Thyroid gland (tissue), 4 donors: ENCODE measurements at places on chromosomes 4 and X. TPM values are rescaled to one million over a fixed set of nuclear protein-coding genes. Genes with fewer than 3 reads are reported as not detected.
A peak's percentile ranks its signal among the peaks of the same experiment; 100 is the strongest.

The CENPVL2 gene
- total RNA-seq, result not detected

The LRP2BP gene
- 3.1 TPM for total RNA-seq

The ZCCHC18 gene
- total RNA-seq, result not detected

The RAB39B gene
- 4.3 TPM for total RNA-seq

The DNAAF6 gene
- not detected for total RNA-seq

The ENPEP gene
- 6.6 TPM for total RNA-seq

DNA sequence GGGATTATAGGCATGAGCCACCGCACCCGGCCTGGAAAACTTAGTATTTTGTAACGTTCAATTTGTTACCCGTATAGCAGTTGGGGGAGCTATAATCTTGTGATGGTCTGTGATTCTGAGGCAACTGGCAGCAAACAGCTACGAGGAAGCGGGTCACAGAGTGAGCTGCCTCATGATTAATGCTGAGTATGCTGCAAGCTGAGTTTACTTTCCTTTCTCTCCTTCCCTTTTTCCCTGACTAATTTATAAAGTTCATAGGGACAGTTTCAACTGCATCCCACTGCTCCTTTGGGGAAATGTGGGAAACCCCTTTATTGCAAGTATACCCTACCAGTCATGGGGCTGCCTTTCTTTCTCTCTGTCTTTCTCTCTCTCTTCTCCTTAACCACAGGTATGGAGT, 17.7 kb upstream of the ELOVL6 start:
- H3K4me1 ChIP-seq, result no peaks in the 10 kb centered on the region
- no peaks in the 10 kb centered on the region for H3K36me3 ChIP-seq
- DNase-seq, result no peak
- no peak overlapping the region for H3K4me3 ChIP-seq
- no peak overlapping the region for H3K27ac ChIP-seq
- no peaks in the 10 kb centered on the region for H3K27me3 ChIP-seq

DNA sequence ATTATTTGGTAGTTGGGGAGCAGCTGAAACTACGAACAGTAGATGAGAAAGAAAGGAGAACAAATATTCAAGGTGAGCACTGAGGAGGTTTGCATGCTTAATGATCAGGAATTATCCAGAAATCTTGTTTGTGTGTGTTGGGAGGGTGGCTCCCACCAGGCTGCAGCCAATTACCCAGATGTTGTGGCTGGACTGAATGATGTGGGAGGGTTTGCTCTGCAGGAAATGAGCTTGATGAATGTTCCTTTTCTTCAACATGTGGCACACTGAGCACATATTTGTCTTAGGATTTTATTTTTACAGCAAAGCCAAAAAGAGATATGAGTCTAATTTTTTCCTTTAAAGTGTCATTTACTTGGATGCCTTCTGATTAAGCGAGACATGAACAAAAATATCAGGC, 48.3 kb upstream of the AMOT start:
- H3K36me3 ChIP-seq, result no peaks in the 10 kb centered on the region
- DNase-seq, result no peak
- no peaks in the 10 kb centered on the region for H3K27me3 ChIP-seq
- no peaks in the 10 kb centered on the region for H3K4me1 ChIP-seq
- H3K27ac ChIP-seq, result no peak overlapping the region
- H3K4me3 ChIP-seq, result no peak overlapping the region

- H3K4me1 ChIP-seq, result no peaks in the 10 kb centered on the region
- no peaks in the 10 kb centered on the region for H3K27me3 ChIP-seq
- H3K4me3 ChIP-seq, result no peak overlapping the region
- H3K27ac ChIP-seq, result no peak overlapping the region
- H3K36me3 ChIP-seq, result no peaks in the 10 kb centered on the region
Observed at GRCh38 chr4:78800965-78801364, 24.8 kb downstream of the BMP2K start.

GRCh38 chrX:121975671-121976070, 928.3 kb downstream of the GLUD2 start:
- no peak for DNase-seq
- no peaks in the 10 kb centered on the region for H3K4me1 ChIP-seq
- no peak overlapping the region for H3K27ac ChIP-seq

- H3K4me1 ChIP-seq, result no peaks in the 10 kb centered on the region
- no peaks in the 10 kb centered on the region for H3K27me3 ChIP-seq
- no peak overlapping the region for H3K27ac ChIP-seq
- DNase-seq, result no peak
- H3K4me3 ChIP-seq, result no peak overlapping the region
Observed at GRCh38 chr4:62816566-62816965, 1592.7 kb downstream of the TECRL start.

DNA sequence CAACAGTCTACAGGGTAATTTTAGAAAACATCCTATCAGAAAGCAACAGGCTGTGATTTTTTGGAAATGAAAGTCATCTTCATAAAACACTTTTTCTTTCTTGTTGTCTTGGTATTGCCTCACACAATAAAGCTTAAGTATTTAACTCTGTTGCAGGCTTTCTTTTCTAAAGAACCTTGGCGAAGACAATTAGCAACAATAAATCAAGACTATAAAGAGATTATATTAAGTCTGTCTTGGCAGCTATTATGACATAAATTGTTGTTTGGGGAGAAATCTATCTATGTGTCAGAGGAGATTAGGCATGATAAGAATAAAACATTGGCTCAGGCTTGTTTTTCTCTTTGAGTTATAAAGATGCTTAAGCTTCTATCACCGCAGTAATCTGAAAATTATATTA, 1774.8 kb downstream of the ARAP2 start:
- DNase-seq, result no peak
- no peak overlapping the region for H3K27ac ChIP-seq
- no peaks in the 10 kb centered on the region for H3K36me3 ChIP-seq
- no peaks in the 10 kb centered on the region for H3K27me3 ChIP-seq

DNA sequence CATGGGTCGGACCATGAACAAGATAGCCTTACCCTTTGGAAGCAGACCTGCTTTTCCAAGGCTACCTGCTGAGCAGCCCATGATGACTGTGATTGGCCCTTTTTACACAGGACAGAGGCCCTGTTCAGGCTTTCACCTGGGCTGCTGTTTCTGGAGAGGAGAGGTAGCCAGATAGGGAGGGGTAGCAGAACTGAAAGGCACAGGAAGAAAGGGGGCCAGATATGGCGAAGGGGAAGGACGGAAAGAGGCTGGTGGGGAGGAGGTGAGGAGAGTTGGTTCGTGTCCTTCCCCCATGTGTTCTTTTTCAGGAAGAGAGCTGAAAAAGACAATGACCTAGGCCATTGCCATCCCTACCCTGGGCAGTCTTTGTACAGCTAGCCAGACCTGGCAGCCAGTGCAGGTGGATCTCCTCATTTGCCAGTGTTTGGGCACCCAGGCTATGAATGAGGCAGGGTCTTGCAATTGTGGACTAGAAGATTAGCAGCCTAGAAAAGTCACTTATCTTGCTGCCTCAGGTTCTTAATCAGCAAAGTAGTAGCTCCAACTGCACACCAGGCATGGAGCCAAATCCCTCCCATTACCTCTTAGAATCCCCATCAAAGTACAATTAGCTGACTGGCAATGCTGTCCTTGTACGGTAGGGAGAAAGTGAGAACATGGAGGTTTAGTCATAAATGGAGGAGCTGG, 139.6 kb downstream of the AMMECR1 start:
- DNase-seq, result no peak
- no peak overlapping the region for H3K4me3 ChIP-seq
- H3K27me3 ChIP-seq, result no peaks in the 10 kb centered on the region
- H3K27ac ChIP-seq, result no peak overlapping the region
- no peaks in the 10 kb centered on the region for H3K36me3 ChIP-seq

DNA sequence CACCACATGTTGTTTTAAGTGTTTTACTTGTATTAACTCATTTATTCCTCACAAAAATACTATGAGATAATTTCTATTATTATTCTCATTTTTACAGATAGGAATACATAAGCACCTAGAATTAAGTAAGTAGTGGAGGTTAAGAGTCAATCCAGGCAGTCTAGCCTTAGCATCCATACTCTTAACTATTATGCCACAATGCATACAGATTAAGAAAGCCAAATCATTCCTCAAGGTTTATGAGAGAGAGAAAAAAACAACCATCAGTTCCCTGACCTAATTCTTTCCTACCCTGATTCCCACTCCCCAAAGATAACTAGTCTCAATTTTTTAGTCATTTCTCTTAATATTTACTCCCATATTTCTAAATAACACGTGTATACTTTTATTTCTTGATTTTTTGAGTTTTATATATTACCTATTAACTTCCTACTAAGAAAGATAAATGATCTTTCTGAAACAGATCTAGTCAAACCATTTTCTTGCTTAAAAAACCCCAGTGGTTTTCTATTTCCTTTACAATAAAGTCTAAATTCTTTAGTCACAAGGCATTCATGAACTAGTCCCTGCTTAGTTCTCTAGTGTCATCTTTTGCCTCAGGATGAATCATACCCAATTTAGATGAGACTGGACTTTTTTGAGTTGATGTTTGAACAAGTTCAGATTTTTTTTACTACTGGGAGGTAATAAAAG, 16.0 kb downstream of the UBA6 start:
- H3K27ac ChIP-seq, result no peak overlapping the region
- no peak for DNase-seq
- H3K4me3 ChIP-seq, result no peak overlapping the region

- H3K4me3 ChIP-seq, result no peak overlapping the region
- no peaks in the 10 kb centered on the region for H3K36me3 ChIP-seq
- no peak overlapping the region for H3K27ac ChIP-seq
Observed at GRCh38 chr4:175422331-175422730, 389.7 kb downstream of the GPM6A start.

- H3K27ac ChIP-seq, result no peak overlapping the region
- H3K27me3 ChIP-seq, result no peaks in the 10 kb centered on the region
- DNase-seq, result no peak
- H3K4me3 ChIP-seq, result no peak overlapping the region
Observed at GRCh38 chr4:8544741-8545438, 35.3 kb upstream of the GPR78 start.

DNA sequence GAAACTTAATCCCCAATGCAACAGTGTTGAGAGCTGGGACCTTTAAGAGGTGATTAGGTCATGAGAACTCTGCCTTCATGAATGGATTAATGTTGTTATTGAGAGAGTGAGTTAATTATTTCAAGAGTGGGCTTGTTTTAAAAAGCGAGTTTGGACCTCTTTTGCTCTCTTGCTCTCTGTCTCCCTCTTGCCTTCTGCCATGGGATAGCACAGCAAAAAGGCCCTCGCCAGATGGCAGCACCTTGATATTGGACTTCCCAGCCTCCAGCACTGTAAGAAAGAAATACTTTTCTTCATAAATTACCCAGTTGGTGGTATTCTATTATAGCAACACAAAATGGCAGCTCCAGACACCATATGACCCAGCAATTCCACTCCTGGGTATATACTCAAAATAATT, 7.0 kb upstream of the ATP6AP2 start:
- H3K4me3 ChIP-seq, result no peak overlapping the region
- no peaks in the 10 kb centered on the region for H3K27me3 ChIP-seq
- H3K27ac ChIP-seq, result no peak overlapping the region
- H3K4me1 ChIP-seq, result no peaks in the 10 kb centered on the region
- DNase-seq, result no peak
- no peaks in the 10 kb centered on the region for H3K36me3 ChIP-seq

DNA sequence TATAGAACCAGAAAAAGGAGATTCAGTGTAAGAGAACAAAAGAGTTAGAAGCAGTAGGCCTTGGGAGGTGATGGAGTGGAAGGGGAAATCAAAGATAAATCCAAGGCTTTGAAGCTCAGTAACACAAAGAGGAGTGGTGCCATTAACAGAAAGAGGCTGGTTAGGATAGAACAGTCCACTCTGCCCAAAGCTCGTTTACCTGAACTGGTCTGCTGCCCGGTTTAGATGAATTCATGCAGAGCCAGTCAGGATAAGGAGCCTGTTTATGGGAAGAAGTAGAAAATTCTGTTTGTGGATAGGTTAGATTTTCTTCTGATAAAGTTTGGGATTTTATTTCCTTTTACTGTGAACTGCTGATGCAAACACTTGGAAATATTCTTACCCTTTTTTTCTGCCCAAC, 80.6 kb downstream of the HMGB2 start:
- no peaks in the 10 kb centered on the region for H3K4me1 ChIP-seq
- H3K36me3 ChIP-seq, result no peaks in the 10 kb centered on the region
- no peaks in the 10 kb centered on the region for H3K27me3 ChIP-seq
- H3K4me3 ChIP-seq, result no peak overlapping the region
- no peak overlapping the region for H3K27ac ChIP-seq
- no peak for DNase-seq

- no peaks in the 10 kb centered on the region for H3K27me3 ChIP-seq
- peak; percentile 32 for DNase-seq
- H3K4me3 ChIP-seq, result no peak overlapping the region
- H3K36me3 ChIP-seq, result no peaks in the 10 kb centered on the region
- H3K27ac ChIP-seq, result peak overlapping the region; percentile 81
- H3K4me1 ChIP-seq, result no peaks in the 10 kb centered on the region
Observed at GRCh38 chr4:70903291-70903603, 1.1 kb downstream of the MOB1B start.
